HS-27A (cell line): ENCODE measurements at places on chromosomes 5 and 9.

- DNase-seq: no peak
Measured at GRCh38 chr9:130817914-130818313, 17.1 kb upstream of the ABL1 start.

DNA sequence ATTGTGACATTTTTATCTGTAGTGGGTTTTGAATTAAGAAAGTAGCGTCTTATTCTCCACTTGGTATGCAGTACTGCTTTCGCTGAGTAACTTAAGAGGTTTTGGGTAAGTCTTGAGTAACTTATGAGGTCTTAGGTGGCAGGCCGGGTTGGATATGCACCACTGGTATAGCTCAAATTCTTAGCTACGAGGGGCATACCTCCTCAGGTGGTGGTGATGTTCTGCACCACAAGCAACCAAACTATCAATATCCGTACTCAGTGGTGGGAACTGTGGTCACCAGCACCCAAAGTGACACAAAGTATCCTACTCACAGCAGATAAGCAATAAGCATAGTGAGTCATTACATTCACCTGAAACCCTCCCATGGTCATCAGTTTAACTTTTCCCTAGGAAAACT lies 13.7 kb downstream of the SMC2 start:
- DNase-seq: no peak

- no peak for DNase-seq
Measured at GRCh38 chr5:9619331-9620092, 10.6 kb downstream of the TAS2R1 start.

- DNase-seq: no peak
Measured at GRCh38 chr9:17719053-17719452, 140.2 kb downstream of the SH3GL2 start.

- DNase-seq: no peak
Measured at GRCh38 chr9:80437825-80438224, 866.1 kb downstream of the TLE4 start.

GRCh38 chr5:48192-48591 lies 43.8 kb upstream of the PLEKHG4B start:
- no peak for DNase-seq

- no peak for DNase-seq
Measured at GRCh38 chr5:179307931-179308471, 37.3 kb downstream of the ADAMTS2 start.

GRCh38 chr9:123338710-123339665 lies 17.0 kb upstream of the CRB2 start:
- no peak for DNase-seq

- no peak for DNase-seq
Measured at GRCh38 chr5:95799191-95799835, 23.2 kb downstream of the GLRX start.

GRCh38 chr5:90866915-90867731 lies 308.5 kb downstream of the ADGRV1 start:
- no peak for DNase-seq
